ENCODE measurements at places on chromosomes 4 and X.

DNA sequence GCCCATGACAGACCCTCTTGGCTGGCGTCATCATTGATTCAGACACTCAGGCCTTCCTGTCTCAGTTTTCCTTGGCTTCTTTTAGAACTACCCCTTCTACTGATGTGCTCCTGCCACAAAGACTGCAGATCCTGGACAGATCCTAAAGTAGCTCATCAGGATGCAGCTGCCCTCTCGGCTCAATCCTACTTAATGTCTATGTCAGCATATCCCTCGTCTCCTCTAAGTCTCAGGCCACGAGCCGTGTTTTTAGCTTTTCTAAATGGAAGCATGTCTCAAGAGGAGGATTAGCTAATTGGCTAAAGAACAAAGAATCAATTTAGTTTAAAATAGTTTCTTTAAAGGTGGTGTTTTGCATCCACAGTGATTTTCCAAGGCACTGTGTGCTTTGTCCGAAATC lies 447.7 kb downstream of the STIM2 start:
- no peak for DNase-seq

- peak; percentile 21 for DNase-seq
Measured at GRCh38 chr4:108072300-108072699, 82.6 kb downstream of the HADH start.

DNA sequence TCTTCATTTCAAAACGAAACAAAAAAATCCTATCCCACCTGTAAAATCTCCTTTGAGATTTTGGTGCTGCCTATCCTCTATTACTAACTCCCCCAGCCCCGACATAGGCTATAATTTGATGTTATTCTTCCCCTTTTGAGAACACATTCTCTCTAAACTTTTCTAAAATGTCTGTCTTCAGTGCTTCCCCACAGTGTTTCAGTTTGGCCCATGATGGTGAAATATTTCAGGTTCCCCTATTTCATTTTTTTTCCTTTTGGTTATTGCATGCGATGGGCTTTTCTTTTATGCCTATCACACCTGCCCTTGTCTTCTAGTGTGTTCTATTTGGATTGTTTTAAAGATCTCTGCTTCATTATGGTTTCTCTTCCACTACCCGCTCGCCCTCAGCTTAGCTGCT lies 14.7 kb downstream of the BCORL1 start:
- DNase-seq = no peak

- DNase-seq = no peak
Measured at GRCh38 chr4:150367326-150367725, 214.6 kb upstream of the MAB21L2 start.

- DNase-seq = no peak
Measured at GRCh38 chr4:22695917-22696316, 3.2 kb downstream of the GBA3 start.

GRCh38 chr4:173261052-173261451 lies 73.1 kb downstream of the HMGB2 start:
- DNase-seq = no peak

Measured in stimulated activated CD8-positive, alpha-beta memory T cell treated with anti-CD3 and anti-CD28 coated beads, Interleukin-7, amount 100 ng/mL, for 24 hours (primary cell).